PC-9 (cell line): ENCODE measurements at places on chromosomes 4 and X. TPM values are rescaled to one million over a fixed set of nuclear protein-coding genes. Genes with fewer than 3 reads are reported as not detected.

The FRG2 gene
- total RNA-seq = not detected in 2 replicates

The CCDC110 gene
- total RNA-seq = 2.1 and 4.3 TPM in 2 replicates

The AFM gene
- total RNA-seq = not detected in 2 replicates

The SEC24D gene
- total RNA-seq = 10.2 and 17.3 TPM in 2 replicates

The MAGEA9B gene
- total RNA-seq = not detected in 2 replicates

The ATP8A1 gene
- not detected in 2 replicates for total RNA-seq

DNA sequence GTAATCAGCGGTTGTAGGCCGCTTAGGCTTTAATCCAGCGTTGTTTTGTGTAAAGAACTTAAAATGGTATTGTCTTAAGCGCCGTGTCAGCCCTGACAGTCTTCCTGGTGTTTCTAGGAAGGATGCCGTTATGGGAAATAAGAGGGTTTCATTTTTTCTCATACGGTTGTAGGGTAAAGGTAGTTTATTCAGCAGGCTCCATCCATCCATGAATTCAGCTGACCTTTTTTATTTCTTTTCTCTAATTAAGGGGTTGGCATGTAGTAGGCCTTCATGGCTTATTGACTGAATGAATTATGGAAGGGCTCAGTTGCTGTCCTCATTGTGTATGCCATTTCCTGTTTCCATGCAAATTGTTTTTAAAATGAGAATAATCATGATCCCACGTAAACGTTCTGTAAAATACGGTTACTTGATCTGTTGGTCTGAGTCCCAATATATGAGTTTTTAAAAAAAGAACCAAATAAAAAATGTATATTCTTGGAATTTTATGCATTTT lies 693 bp downstream of the OCIAD1 start:
- DNase-seq = no peak

DNA sequence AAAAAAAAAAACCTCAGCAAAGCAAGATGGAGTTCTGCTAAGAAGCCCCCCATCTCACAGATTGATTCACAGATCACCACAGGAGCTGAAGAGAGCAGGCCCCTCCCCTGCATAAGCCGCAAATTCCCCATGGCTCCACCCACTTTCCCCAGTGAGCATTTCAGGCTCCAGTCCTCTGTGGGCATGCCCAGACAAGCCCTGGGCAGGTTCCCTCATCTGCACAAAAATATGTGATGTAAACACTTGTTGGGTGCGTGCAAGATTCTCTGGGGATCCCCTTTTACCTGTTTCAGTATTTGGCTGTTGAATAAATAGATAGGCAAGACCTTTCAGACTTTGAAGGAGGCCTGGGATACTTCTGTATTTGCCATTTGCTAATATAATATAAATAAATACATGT lies 514.3 kb downstream of the PCDH7 start:
- peak; percentile 1 for DNase-seq

DNA sequence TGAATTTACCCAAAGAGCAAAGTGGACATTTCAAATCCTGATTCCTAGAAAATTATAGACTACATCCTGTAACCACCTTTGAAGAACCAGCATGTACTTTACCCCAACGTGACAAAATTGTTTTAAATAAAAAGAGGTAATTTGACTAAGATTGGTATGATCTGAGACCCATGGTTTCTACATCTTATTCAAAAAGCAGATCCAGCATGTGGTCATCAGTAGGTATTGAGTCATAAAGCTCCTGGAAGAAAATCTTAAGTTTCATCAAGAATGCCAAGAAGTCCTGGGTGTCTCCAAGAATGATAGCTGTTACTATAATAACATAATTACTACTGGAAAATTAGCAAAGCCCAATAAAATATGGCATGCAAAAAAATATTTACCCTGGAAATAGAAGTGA lies 61.8 kb downstream of the NFKB1 start:
- DNase-seq = no peak

GRCh38 chr4:163493643-163494359 lies 689 bp upstream of the TMA16 start:
- no peak for DNase-seq

- DNase-seq = peak; percentile 34
Observed at GRCh38 chr4:160370046-160370445, 1267.2 kb downstream of the RAPGEF2 start.

DNA sequence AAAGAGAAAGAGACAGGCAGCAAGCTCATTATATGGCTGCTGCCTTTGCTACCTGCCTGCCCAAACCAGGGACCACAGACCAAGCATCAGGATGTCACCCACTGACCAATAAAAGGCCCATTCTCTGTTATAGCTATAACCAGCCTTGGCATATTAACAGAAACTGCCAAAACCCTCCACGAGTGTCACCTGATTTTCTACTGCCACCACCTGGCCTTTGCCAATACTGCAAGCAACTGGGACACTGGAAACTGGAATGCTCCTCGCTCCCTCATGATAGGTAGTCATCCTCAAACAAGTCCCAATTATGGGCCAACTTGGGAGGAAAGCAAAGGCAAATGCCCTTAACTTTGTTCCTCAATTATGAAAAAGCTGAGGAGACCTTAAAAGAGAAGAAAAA lies 76.0 kb downstream of the SPIN4 start:
- no peak for DNase-seq

GRCh38 chrX:120781403-120781802 lies 94.3 kb downstream of the CT47B1 start:
- no peak for DNase-seq
